Suppressor macrophage (primary cell): ENCODE measurements at places on chromosomes 5 and 9.
A peak's percentile ranks its signal among the peaks of the same experiment; 100 is the strongest.

DNA sequence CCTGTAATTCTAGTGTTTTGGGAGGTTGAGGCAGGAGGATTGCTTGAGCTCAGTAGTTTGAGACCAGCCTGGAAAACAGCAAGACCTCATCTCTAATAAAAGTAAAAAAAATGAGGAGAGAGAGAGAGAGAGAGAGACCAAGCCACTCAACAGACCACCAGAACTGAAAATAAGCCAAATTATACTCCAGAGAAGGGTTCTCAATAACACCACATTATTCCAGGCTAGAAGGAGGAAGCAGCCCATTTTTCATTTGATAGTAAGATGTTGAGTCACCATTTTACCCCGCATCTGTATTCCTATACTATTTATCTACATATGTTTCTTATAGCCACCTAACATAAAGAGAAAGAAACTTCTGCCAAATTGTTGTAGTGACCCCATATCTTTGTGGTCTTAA is 134.8 kb downstream of the PCSK5 start:
- DNase-seq, result no peak

GRCh38 chr9:122179690-122180074 is 20.0 kb downstream of the MORN5 start:
- no peak for DNase-seq

GRCh38 chr5:178396796-178397720 is 164.5 kb upstream of the PHYKPL start:
- no peak for DNase-seq

GRCh38 chr9:706606-707459 is 134.7 kb upstream of the DMRT1 start:
- peak; percentile 91 for DNase-seq

GRCh38 chr9:38067859-38068681 is 957 bp downstream of the SHB start:
- DNase-seq, result peak; percentile 5

- DNase-seq, result no peak
Observed at GRCh38 chr9:85451680-85452079, 290.1 kb downstream of the AGTPBP1 start.

DNA sequence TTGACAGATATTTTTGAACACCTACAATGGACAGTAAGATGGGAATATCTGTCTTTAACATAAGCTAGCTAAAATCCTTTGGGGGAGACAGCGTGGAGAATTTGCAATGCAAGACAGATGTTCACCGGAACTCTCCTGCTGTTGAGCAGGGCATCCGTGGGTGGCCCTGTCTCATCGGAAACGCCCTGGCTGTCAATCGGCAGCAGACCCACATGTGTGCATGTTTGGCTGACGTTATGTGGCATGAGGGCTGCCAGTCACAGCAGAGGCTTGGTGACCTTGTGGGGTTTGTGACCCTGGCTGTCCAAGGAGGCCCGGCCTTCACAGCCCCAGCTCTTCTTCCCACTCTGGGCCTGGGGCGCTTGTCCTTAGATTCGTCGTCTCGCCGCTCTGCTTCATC is 129.7 kb upstream of the OTULINL start:
- DNase-seq, result no peak

- DNase-seq, result no peak
Observed at GRCh38 chr9:135370411-135371375, 108.9 kb upstream of the PPP1R26 start.

DNA sequence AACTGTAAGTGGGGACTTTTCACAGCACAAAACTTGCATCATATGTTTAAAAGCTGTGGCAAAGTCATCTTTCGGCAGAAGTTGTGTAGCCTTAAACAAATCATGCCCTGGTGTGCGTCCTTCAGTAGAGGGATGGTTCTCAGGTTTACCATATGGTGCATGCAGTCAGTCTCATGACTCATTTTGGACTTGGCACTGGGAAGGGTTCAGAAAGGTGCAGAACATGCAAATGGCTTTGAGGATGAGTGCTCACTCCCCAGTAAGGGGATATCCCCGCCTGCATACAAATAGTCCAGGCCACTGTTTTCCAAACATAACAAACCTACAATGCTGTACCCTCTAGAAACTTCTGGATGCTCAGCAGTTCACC is 260.3 kb downstream of the NDUFS4 start:
- DNase-seq, result no peak

GRCh38 chr9:88925481-88925880 is 65.8 kb upstream of the S1PR3 start:
- DNase-seq, result peak; percentile 11

GRCh38 chr5:137649228-137649935 is 86.5 kb downstream of the KLHL3 start:
- peak; percentile 17 for DNase-seq

- DNase-seq, result no peak
Observed at GRCh38 chr5:170388818-170389549, at the start of gene KCNMB1. TSS of gene KCNMB1 (minus strand) at chr5:170389367. CDS start at chr5:170385447, 3,920 bp downstream.

- no peak for DNase-seq
Observed at GRCh38 chr5:135013947-135014570, 20.0 kb downstream of the PITX1 start.

DNA sequence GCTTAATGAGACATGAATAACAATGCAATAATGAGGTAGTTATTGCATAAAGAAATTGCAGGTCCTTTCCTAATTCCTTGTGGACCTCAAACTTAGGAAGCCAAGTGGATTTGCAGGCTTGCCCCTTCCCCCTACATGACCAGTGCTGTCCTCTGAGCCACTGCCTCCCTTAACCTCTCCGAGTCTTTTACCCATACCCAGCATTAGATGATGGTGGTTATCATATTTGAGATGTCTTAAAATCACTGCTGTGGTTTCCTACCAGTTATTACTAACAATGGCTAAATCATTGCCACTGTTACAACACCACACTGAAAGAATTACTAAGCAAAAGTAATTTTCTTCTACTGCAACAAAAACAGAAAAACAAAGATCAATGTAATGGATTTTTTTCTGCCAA is 170.8 kb downstream of the EDIL3 start:
- DNase-seq, result no peak

DNA sequence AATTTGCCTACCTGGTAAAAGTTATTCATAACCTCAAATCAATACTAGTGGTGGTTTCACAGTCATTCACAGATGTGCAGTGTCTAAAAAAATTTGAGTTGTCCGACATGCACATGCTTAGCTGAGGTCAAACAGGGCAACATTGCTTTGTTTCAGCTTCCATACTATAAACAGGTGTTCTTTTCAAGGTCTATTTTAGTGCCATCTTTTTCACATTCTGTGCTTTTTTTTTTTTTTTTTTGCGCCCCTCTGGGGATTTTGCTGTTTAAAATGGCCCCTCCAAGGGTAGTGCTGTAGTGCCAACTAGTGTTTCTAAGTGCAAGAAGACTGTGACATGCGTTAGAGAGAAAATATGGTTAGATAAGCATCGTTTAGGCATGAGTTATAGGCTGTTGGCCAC is 14.5 kb downstream of the PHAX start:
- DNase-seq, result no peak

GRCh38 chr9:7266911-7267595 is 509.3 kb downstream of the KDM4C start:
- DNase-seq, result no peak
